ENCODE measurements at places on chromosomes 16 and 17.

- no peak for DNase-seq
Observed at GRCh38 chr16:69481901-69482341, 57.5 kb downstream of the CYB5B start.

- DNase-seq = no peak
Observed at GRCh38 chr17:6599364-6599763, 41.1 kb downstream of the KIAA0753 start.

DNA sequence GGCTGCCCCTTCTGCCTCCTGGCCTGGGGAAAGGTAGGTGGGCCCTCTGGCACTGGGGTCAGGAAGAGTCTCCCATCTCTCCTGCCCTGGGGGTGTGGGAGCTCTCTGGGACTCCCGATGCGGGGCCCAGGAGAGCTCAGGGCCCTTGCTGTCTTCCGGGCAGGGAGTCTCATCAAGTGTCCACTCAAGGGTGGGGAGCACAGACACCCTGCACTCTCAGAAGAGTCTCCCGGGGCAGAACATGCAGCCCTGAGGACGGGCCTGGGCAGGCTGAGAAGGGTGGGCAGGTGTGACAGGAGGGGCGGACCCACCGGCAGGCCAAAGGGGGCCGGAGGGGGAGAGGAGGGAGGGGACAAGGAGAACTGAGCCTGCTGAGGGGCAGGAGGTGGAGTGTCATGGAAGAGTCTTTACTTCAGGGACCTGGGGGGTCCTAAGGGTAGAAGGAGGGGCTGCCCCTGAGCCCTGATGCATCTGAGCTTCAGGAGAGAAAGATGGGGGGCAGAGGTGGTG is 8.4 kb upstream of the PKMYT1 start:
- DNase-seq = no peak

- no peak for DNase-seq
Observed at GRCh38 chr16:47162670-47163420, 19.1 kb upstream of the NETO2 start.

- DNase-seq = no peak
Observed at GRCh38 chr17:59361916-59362810, 30.7 kb downstream of the YPEL2 start.

GRCh38 chr17:73133911-73134649 is 30.7 kb upstream of the SSTR2 start:
- no peak for DNase-seq

DNA sequence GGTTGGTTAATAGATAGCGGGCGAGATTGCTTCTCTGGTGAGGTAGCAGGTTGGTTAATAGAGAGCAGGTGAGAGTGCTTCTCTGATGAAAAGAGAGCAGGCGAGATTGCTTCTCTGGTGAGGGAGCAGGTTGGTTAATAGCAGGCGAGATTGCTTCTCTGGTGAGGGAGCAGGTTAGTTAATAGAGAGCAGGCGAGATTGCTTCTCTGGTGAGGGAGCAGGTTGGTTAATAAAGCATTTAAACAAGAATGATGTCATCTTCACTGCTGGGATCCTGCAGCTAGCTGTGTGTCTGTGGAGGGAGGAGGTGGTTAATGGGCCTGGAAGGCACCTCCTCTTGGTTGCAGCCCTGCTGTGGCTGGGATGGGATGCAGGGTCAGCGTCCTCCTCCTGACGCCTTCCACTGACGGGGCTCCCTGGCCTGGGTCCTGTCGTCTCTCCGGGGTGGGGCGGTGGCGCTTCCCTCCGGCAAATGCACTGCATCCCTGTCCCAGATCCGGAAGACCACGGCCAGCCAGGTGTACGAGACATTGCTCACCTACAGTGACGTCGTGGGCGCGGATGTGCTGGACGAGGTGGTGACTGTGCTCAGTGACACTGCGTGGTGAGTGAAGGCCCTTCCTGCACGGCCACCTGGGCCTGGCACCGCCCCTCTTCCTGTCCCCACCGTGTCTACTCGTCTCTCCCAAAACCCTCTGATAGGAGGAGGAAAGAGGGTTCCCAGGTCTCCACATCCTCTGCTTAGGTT is 99.2 kb upstream of the ZNF750 start:
- no peak for DNase-seq

DNA sequence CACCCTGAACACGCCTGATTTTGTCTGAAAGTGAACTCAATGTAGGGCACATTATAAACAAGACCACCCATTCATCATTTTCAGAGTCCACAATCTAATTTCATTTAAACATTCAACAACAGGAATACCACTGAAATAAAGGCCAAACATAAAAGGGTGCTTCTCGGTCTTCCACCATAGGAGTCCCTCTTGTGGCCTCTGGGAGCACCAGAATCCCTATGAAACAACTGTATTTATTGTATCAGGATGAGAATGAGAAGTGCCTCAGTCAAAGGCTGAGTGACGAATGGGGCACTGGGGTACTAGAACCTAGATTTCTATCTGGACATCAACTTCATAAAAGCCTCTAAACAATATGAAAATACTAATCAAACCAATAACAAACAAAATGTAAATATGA is 40.4 kb downstream of the NXPH3 start:
- DNase-seq = no peak

DNA sequence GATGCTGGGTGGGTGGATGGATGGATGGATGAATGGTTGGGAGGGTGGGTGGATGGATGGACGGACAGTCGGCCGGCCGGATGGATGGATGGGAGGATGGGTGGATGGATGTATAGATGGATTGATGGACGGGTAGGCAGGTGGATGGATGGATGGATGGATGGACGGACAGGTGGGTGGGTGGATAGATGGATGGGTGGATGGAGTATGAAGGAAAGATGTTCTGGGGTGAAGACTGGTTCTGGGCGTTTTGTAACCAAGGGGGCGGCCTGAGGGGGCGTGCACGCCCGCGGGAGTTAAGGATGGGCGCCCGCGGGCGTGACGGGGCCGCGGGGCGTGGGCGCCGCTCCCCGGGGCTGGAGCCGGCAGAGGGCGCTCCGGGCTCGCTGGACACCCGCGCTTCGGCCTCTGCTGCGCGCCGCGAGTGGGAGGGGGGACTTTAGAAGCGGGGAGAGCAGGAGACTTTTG is at the start of gene NECAB2:
NECAB2 (plus strand) TSS at position 407 of the 468 bp plus-strand sequence. CDS start 405 bp downstream, outside the sequence.
- DNase-seq = no peak

DNA sequence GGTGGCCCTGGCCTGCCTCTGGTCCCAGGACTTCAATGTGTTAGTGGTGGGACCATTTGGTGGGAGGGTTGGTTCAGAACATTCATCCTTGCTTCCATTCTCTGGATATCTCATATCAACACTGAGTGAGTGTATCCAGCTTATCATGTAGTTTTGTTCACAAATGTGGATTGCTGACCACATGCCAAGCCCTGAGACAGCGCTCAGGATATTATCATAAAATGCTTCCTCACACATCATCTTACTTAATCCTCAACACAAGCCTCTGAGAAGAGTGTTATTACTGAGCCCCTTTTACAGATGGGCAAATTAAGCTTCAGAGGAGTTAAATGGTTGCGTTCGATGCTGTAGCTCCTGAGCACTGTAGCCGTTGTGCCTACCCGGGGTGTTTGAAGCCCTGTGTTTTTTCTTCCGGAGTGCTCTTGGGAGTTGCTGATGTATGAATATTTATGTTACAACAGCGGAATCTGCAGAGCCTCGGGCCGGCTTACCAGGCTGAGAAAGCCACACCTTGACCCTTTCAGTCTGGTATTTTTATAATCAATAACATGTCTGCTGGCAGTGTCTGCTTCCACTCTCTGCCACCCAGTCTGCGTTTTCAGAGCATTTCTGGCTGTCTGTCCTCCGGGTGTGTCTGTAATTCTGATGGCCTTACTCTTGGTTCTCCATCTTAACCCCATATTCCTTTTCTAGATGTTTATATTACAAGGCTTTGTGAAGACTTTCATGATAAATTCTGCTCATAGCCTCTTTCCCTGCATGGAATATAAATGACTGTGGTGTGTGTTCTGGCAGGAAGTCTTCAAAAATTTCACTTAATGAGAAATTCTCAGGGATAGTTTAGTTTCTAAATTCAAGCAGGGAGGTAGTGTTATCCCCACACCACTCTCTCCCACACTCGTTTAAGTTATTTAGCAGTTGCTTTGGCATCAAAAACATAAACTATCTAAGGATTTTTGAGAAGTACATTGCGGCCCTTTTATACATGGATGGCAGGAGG is 2.9 kb downstream of the GLP2R start:
- DNase-seq = no peak

DNA sequence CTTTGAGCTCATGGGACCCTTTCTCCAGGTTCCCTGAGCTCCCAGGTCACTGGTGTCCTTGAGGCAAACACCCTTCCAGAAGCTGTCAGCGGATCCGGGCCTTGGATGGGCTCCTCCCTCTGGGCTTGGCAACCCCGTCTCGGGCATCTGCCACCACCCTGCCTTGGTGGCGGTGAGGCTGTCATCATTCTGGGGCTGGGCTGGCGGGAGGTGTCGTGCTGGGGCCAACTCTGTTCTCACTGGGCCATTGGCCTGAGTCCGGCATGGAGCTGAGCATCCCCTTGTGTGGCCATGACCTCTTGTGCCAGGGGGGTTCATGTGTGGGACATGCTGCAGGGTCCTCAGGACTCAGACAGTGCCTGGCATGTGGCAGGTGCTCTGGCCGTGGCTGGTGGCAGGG is 197.6 kb downstream of the LAT start:
- no peak for DNase-seq

DNA sequence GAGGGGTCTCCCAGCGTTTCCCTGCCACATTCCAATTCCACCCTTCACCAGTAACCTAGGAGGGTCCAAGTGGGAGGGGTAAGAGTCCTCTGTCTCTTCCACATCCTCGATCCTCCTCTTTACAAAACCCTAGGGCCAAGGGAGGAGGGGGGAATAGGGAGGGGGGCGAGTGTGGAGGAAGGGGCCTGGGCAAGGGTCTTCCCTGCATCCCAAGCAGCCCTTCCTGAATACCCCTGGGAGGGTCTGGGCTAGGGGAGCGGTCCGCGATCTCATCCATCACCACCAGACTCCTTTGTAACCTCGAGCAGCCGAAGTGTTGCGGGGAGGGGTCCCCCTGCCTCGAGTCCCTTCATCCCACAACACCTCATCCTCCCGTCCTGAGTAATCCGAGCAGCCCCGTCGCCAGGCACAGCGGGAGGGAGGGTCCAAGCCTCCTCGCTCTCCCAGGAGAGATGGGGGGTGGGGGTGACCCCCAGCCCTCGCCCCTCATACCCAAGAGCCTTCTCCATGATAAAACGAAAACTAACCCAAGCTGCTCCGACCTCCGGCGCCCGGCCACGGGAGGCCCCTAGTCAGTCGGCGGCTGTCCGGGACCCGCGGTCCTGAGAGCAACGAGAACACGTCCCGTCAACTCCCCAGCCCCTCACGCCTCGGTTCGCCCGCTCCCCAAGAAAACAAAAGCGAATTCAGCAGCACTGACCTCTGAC is 502 bp downstream of the SMPD3 start:
- no peak for DNase-seq

DNA sequence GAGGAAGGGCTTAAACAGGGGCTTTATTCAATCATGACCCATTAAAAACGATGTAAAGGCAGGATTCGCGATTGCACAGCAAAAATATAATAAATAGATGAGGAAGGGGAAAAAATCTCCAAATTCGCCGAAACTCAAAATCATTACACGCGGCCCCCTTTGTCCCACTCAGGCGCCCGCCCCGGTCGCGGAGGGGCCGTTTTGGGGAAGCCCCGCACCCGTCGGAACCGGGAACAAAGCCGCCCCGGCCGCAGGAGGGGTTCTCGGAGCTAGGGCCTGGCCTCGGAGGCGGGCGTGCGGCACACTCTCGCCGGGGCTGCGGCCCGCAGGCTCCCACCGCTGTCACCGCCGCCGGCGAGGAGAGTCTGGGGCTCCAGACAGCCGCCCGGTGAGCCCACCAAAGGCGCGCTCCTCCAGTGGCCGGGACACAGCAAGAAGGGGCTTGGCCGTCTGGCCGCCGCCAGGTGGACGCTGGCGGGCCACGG is 521 bp downstream of the C16orf87 start:
- no peak for DNase-seq

- no peak for DNase-seq
Observed at GRCh38 chr17:17155568-17155967, 50.6 kb downstream of the PLD6 start.

GRCh38 chr17:2445638-2446037 is 44.8 kb upstream of the MNT start:
- no peak for DNase-seq

- no peak for DNase-seq
Observed at GRCh38 chr17:44906763-44907728, 7.8 kb upstream of the EFTUD2 start.

GRCh38 chr16:66575060-66575459 is 4.2 kb upstream of the CMTM2 start:
- no peak for DNase-seq

GRCh38 chr17:79892457-79893241 is 53.4 kb upstream of the CBX4 start:
- DNase-seq = no peak

- DNase-seq = no peak
Observed at GRCh38 chr16:47197536-47198179, 53.9 kb upstream of the NETO2 start.

GRCh38 chr16:83898463-83899271 is at the start of gene MLYCD:
Gene MLYCD, plus strand, starts transcription at chr16:83899115. Its CDS starts 30 bp downstream, at chr16:83899145.
- DNase-seq = no peak

- DNase-seq = no peak
Observed at GRCh38 chr16:85296859-85297660, 184.8 kb upstream of the CIBAR2 start.

- DNase-seq = no peak
Observed at GRCh38 chr16:58940609-58941008, 206.5 kb upstream of the GOT2 start.

DNA sequence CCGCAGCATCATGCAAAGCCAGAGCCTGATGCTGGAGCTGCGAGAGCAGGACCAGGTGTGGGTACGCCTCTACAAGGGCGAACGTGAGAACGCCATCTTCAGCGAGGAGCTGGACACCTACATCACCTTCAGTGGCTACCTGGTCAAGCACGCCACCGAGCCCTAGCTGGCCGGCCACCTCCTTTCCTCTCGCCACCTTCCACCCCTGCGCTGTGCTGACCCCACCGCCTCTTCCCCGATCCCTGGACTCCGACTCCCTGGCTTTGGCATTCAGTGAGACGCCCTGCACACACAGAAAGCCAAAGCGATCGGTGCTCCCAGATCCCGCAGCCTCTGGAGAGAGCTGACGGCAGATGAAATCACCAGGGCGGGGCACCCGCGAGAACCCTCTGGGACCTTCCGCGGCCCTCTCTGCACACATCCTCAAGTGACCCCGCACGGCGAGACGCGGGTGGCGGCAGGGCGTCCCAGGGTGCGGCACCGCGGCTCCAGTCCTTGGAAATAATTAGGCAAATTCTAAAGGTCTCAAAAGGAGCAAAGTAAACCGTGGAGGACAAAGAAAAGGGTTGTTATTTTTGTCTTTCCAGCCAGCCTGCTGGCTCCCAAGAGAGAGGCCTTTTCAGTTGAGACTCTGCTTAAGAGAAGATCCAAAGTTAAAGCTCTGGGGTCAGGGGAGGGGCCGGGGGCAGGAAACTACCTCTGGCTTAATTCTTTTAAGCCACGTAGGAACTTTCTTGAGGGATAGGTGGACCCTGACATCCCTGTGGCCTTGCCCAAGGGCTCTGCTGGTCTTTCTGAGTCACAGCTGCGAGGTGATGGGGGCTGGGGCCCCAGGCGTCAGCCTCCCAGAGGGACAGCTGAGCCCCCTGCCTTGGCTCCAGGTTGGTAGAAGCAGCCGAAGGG is 24.2 kb downstream of the C1QTNF1 start:
- no peak for DNase-seq

- DNase-seq = no peak
Observed at GRCh38 chr16:64711026-64711425, 410.8 kb downstream of the CDH11 start.

Measured in SIG-M5 (cell line).